ENCODE measurements at places on chromosomes 1 and 21.

- no peak for DNase-seq
These were observed 246.5 kb upstream of the VAMP3 start for GRCh38 chr1:7524341-7525337.

- no peak for DNase-seq
These were observed 15.7 kb upstream of the ACBD3 start for GRCh38 chr1:226202246-226202645.

- no peak for DNase-seq
These were observed 99.6 kb upstream of the FBXO28 start for GRCh38 chr1:224014330-224014649.

DNA sequence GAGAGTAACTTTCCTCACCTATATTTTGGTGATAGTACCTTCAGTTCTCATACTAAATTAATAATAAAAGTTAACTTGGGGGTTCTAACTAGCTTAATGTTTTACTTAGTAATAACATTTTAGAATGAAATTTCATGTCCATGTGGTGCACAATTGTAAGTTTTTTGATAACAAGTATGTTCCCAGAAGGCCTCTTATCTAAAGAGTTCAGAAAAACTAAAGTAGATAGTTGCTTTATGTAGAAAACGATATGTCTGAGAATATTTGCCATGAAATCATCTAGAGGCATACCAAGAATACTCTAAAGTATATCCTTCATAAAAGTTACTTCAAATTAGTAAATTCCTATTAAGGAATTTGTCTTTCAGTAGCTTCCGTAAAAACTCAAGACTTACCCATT, 10.2 kb upstream of the ADCY10 start:
- DNase-seq, result no peak

DNA sequence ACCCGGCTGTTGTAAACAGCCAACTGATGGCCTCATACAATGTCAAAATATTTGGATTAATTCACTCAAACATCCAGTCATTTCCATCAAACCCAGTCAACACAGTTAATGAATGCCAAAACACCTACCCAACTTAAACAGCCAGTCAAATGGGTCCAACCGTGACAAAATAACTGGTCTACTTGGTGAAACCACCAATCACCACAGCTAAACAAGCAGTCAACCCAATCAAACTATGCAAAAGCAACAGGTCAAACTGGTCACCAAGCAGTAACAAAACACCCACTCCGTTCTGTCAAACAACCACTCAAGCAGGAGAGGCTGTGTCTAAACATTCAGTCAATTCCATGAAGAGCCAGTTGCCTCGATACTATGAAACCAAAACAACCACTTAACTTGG, 119.2 kb downstream of the FOXD2 start:
- DNase-seq, result no peak

- no peak for DNase-seq
These were observed 57.3 kb downstream of the NFASC start for GRCh38 chr1:204927673-204928641.

GRCh38 chr21:41670056-41670805, 96.6 kb downstream of the RIPK4 start:
- no peak for DNase-seq

All from heart right ventricle (tissue), 16 donors.